Activated T-helper 9 cell treated with anti-CD3 and anti-CD28 coated beads, Interleukin-2, amount 50 U/mL, for 16 hours (primary cell): ENCODE measurements at places on chromosomes 4 and X.
A peak's percentile ranks its signal among the peaks of the same experiment; 100 is the strongest.

DNA sequence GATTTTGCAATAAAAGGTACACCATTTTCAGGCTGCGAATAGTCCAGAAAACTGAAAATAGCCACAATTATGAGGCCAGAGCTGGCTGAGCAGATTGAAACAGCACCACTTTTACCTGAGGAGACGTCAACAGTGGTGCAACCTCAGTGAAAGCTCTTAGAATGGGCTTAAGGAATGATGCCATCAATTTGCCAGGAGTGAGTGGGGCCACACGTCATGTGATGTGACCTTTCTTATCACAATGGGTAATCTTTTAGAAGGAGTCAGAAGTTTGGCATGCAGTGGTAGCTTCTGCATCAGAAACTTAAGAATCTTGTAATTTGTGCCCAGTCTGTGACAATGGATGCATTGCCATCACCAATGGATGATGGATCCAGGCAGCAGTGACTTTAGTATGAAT, 27.6 kb downstream of the ZNF81 start:
- DNase-seq: no peak

DNA sequence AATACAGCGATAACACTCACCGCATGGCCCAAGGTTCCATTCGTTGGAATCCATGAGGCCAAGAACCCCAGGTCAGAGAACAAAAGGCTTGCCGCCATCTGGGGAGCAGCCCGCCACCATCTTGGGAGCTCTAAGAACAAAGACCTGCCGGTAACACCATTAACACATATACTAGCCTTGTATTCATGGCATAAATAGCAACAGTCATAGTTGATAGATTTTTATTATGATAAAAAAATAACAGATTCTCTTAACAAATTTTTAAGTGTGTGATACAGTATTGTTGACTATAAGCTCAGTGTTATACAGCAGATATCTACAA, 309.4 kb downstream of the GLUD2 start:
- DNase-seq: no peak

DNA sequence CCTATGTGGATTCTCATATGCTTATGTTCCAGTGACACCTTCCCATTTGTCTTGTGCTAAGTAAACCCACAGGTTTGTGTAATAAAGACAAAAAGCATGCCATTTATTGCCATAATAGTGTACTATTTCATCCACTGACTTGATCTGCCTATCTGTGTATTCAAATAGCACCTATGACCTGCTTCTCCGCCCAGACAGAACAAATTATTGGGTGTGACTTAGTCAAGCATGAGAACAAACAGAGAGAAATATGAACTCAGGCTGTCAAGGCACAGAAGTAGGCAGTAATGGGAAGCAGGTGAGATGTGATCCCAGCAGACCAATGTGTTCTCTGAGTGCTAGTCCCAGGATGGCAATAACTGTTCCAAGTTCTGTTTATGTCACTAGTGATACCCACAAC, 25.4 kb downstream of the ELOVL6 start:
- no peak for DNase-seq

- no peak for DNase-seq
Observed at GRCh38 chr4:1885414-1885813, 14.2 kb downstream of the NSD2 start.

DNA sequence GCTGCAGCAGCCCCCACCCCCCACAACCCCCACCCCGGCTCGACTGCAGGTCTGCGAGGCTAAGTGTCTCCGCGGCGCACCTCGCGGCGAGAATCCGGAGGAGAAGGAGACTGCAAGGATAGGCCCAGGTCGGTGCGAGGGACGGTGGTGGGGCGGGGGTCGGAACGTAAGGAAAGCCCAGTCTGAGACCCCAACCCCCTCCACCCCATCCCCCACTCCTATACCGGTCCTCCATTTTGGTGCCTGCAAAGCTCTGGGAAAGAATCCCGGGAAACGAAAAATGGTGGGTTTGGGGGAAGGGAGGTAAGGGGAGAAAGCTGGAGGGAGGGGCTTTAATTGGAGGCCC, 614 bp downstream of the BEX3 start:
- DNase-seq: no peak

GRCh38 chr4:4575284-4576211, 33.7 kb upstream of the STX18 start:
- DNase-seq: peak; percentile 62

- no peak for DNase-seq
Observed at GRCh38 chr4:73705721-73706120, 34.6 kb upstream of the CXCL8 start.

DNA sequence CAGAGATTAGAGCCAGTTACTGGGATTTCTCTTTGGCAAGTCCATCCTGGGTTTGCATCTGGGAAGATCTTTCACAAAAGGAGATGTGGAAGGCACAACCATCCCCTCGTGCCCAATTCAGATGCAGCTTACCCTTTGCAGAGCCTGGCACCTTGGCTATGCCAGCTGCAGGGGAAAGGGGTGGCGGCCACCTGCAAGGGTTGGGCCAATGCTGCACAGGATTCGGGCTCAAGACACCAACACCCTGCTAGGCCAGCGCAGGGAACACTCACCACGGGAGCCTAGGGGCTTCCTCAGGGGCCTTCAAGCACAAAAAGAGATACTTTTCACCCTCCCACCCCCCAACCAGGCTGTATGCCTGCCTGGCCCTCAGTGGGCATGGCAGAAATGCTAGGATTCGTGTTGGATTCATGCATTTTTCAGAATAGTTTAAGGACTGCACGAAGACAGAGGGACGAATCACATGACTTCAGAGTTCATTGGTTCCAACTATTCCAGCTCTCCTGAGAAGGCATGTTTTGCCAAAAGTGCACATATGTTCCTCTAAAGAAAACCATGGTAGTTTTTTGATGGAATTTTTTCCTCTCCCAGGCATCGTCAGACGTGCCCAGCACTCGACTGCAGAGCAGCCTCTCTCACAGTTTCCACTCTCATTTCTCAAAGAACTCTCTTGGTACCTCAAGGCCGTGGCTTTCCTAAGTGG, 94.4 kb downstream of the PHKA2 start:
- no peak for DNase-seq

DNA sequence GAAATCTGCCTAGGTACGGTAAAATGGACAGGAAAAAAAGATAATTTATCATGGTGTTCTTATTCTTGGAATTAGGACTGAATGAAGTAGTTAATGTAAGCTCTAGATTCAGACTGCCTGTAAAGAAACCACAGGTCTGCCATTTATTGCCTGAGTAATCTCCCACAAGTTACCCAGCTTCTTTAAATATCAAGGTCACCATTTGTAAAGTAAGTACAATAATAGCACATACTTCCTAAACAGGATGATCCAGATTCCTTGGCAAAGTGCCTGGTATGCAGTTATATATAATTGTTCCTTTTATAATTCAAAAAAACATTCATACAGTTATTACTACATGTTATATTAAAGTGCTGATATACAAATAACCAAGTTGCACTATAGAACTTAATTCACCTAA, 368.6 kb downstream of the HNRNPD start:
- DNase-seq: no peak
